ENCODE measurements at places on chromosomes 6 and 20.

GRCh38 chr20:5146871-5147592, 20.2 kb downstream of the CDS2 start:
- no peak for DNase-seq

GRCh38 chr6:4777394-4777935, 1.3 kb downstream of the CDYL start:
- DNase-seq: no peak

DNA sequence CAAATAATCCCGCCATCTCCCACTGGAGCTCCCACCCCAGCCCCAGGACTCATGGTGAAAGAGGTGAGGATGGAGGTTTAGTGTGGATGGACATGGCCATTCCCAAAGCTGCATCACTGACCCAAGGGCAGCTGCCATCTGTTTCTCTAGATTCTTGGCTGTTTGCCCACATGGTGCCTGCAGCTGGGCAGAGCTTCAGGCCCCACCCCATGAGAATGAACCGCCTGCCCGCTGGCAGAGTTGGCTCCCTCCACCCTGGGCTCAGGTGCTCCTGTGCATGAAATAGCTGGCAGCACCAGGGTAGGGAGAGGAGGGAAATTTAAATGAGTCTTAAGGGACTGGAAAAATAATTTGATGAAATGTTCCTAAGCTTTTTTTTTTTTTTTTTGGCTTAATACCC, 17.4 kb downstream of the SCML4 start:
- DNase-seq: no peak

GRCh38 chr6:170238741-170239565, 51.9 kb downstream of the DLL1 start:
- no peak for DNase-seq

- DNase-seq: no peak
Measured at GRCh38 chr6:133408543-133408942, 167.4 kb downstream of the EYA4 start.

DNA sequence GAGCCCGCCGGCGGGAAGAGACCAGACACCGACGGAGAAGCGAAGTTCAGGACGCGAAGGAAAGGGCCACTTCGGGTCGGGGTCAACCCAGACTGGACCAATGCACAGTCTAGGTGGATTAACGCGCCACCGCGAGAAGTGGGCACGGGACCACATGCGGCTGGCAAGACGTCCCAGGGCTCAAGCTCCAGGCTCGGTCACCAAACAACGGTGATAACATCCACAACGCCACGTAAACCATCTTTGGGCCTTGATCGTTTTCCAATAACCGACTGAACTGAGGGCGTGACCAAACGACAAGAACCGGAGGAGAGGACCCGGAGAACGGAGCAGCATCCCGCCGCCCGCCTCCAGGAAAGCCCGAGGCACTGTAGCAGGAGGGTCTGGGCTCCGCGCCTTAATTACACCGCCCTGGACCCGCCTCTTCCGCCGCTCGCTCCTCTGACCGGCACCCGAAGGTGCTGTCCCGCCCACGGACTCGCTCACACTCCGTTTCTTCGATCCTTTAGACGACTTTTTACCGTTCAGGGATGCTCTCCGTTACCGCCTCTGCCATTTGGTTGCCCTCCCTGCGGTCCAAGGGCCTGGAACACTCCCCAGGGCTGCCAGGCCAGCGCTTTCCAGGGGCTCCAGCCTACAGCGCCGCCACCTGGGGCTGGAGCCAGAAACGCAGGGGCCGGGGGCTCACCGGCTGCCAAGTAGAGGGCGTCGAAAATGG, 44.1 kb downstream of the DPPA5 start:
- DNase-seq: peak; percentile 35

DNA sequence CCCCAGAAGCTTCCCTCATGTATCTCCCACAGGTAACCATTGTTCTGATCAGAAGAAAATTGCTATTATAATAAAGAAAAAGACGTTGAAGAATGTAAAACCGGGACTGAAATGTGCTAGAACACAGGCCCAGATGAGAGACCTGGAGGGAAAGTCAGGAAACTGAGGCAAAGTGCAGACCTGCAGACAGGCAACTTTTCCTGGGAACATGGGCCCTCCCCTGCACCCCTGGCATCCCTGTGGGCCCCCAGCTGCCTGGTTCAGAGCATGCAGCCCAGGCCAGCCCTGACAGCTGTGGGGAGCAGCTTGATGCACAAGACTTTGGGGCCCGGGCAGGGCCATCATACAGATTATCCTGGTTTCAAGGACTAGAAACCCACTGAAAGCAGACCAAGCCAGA, 212.2 kb downstream of the CDC5L start:
- DNase-seq: no peak

DNA sequence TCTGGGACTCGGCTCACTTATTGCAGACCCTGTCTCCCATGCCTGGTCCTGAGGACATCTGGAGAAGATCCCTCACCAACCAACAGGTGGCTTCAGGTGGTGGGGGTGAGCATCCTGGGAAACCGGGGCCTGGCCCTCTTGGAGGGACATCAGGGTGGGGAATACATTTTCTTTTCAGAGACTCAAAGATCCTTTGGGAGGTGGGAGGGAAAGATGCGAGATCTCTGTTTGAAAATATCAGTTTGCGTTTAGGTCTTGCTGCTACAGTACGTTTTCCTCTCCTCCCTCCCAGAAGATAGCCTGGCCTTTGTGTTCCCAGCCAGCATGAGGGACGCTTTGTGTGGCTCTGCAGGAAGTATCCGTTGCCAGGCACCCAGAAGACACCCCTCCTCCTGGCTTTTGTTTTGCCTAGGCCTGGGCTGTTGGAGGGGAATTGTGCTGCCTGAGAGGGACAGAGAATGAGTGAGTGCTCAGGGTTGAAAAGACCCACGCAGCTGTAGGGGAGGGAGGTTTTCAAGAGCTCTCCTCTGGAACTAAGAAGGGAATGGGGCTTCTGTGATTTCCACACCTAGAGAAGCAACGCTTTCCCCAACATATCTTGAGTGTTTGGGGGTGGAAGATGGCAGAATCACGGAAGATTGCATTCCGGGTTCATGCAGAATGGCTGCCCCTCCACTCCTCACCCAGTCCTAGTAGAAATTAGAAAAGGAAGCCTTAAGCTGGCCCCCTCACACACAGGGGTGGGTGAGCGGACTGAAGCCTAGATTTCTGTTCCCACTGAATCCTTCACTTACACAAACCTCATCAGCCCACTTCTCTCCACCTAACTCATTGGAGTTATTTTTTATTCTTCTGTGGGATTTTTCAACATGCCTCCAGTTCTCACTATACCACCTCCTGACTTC, 22.0 kb upstream of the SLC2A12 start:
- no peak for DNase-seq

DNA sequence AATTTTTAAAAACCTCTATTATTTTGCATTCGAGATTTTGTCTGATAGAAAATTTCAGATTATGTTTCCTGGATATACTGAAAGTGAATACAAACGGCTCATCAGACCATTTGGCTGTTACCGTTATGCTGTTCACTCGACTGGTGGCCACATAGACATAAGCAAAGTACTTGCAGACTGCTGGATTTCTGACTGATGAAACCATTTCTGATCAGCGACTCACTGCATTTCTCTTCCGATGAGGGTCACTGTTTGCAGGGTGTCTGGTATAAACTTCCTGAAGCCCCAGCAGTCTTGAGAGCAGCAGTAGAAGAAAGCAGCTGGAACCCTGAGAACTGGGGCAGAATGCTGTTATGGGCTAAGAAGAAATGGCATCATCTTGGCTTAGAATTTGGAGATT, 17.7 kb downstream of the SNX9 start:
- DNase-seq: no peak

GRCh38 chr6:138037009-138037504, 70.2 kb downstream of the PERP start:
- no peak for DNase-seq

GRCh38 chr6:72654071-72654621, 32.3 kb downstream of the KCNQ5 start:
- DNase-seq: no peak

- DNase-seq: no peak
Measured at GRCh38 chr6:148128014-148128730, 214.5 kb upstream of the SASH1 start.

DNA sequence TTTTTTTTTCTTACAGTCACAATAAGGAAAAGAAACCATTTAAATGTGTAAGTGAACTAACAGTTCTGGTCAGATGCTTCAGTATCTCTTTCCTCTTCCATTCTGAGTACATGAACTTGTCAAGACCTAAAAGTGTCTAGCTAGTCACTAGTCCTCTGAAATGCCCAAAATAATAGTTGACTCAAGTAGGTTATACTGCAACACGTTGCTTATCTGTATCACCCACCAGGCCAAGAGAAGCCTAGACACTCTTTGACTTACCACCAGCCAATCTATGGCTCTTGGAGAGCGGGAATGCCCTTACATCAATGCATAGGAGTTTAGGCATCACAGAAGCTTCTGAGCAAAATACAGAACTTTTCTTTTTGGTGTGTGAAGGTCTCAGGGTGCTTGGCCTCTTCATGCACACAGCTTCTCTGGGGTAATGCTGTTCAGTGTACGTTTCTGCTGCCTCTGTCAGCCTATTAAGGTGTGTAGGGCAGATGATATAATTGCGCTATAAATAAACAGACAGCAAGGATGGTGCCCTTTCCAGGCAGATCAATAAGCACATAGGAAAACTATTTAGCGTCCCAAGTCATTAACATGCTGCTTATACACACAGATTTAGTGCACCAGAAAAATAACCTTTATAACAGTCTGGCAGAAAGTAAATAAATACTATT, 7.8 kb upstream of the GFOD1 start:
- no peak for DNase-seq

- DNase-seq: no peak
Measured at GRCh38 chr6:129818251-129818650, 42.9 kb downstream of the TMEM244 start.

DNA sequence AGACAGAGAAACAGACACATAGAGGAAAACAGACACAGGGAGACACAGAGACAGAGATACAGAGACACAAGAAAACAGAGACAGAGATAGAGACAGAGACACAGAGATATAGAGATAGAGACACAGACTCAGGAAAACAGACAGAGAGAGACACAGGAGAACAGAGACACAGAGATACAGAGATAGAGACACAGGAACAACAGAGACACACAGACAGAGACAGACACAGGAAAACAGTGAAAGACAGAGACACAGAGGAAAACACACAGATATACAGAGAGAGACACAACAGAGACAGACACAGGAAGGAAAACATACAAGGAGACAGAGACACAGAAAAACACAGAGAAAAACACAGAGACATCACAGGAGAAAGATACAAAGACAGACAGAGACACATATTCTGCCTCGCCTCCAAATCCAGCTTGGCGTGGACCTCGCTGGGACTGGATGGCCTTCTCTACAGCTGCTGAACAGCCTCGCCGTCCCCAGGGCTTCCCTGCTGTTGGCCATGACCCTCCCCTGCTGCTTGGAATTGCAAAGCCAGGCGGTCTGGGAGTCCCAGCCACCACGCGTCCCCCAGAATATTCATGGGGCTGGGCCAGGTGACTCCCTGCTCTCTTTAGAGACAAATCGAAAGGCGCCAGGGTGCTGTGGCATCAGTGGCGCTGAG, 36.8 kb downstream of the NTSR1 start:
- no peak for DNase-seq

GRCh38 chr20:62953839-62954703, 1.6 kb downstream of the SLC17A9 start:
- DNase-seq: peak; percentile 50

GRCh38 chr6:107787589-107787960, 36.5 kb downstream of the SCML4 start:
- no peak for DNase-seq

- no peak for DNase-seq
Measured at GRCh38 chr20:7355051-7355450, 585.2 kb downstream of the HAO1 start.

- no peak for DNase-seq
Measured at GRCh38 chr6:97963193-97963592, 680.2 kb upstream of the MMS22L start.

- DNase-seq: no peak
Measured at GRCh38 chr6:144360401-144360800, 75.3 kb downstream of the UTRN start.

DNA sequence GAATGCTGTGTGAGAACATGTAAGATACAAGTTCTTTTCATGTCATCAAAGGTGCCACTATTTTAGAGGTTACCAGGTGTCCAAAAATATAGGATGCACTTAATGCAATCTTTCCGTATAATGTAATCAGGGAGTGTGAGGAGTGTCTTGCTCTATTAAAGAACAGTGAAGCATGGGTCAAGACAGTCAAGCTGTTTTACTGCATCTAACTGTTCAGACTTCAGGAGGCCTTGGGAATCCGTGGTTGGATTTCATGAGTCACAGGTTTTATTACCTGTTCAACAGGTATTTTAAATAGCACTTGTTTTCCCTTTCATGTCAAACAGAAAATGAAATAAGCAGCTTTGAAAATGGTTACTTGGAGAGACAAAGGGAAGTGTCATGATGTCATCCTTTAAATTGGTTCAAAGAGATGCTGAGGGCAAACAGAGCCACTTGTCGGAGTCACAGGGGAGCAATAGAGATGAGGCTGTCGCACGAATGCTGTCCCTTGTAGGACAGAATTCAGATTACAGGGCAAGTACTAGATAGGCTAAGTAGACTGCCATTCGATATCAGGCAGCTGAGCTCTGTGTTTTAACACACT, 621.5 kb downstream of the QKI start:
- no peak for DNase-seq

GRCh38 chr6:14763616-14764015, 482.3 kb upstream of the JARID2 start:
- DNase-seq: no peak

GRCh38 chr6:17967668-17968518, 19.5 kb downstream of the KIF13A start:
- no peak for DNase-seq

DNA sequence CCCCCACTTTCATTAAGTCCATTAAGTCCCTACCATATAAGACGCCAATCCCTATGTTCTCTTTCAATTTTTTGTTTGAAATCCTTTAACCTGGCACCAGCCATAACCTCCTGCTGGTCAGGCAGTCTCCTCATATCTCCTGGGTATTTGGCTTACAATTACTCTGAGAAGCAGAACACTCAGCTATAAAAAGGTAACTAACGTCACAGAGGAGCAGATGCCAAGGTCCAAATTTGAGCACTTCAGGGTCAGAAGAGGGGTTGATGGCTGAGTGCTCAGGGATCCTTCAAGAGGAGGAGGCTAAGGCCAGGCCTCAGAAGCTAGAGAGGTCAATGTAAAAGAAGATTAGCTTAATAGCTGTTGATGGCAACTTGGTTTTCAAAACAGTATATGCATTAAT, 22.3 kb upstream of the RCAN2 start:
- no peak for DNase-seq

GRCh38 chr20:51311636-51312479, 230.7 kb downstream of the NFATC2 start:
- DNase-seq: no peak

- no peak for DNase-seq
Measured at GRCh38 chr20:49694450-49695071, 19.1 kb downstream of the B4GALT5 start.

- no peak for DNase-seq
Measured at GRCh38 chr6:122033564-122034181, 365.8 kb upstream of the HSF2 start.

GRCh38 chr6:111070105-111071005, 16.9 kb upstream of the SLC16A10 start:
- no peak for DNase-seq

- no peak for DNase-seq
Measured at GRCh38 chr6:119871520-119871919, 522.0 kb upstream of the MAN1A1 start.

- DNase-seq: no peak
Measured at GRCh38 chr6:153595903-153596302, 443.1 kb upstream of the OPRM1 start.

GRCh38 chr20:24565835-24566351, 96.5 kb downstream of the SYNDIG1 start:
- DNase-seq: no peak
